ENCODE measurements at places on chromosomes 5 and 9. TPM values are rescaled to one million over a fixed set of nuclear protein-coding genes. Genes with fewer than 3 reads are reported as not detected.
A peak's percentile ranks its signal among the peaks of the same experiment; 100 is the strongest.

GRCh38 chr9:37987467-37987981 lies 81.5 kb downstream of the SHB start:
- no peak overlapping the region for H3K4me3 ChIP-seq
- no peaks in the 10 kb centered on the region for H3K4me1 ChIP-seq
- no peak for DNase-seq
- no peaks in the 10 kb centered on the region for H3K27me3 ChIP-seq
- no peak overlapping the region for H3K27ac ChIP-seq
- H3K36me3 ChIP-seq: peaks cover 6% of the 10 kb centered on the region

GRCh38 chr5:179318221-179318955 lies 26.9 kb downstream of the ADAMTS2 start:
- peak overlapping the region; percentile 11 for H3K27ac ChIP-seq
- no peaks in the 10 kb centered on the region for H3K36me3 ChIP-seq
- no peaks in the 10 kb centered on the region for H3K4me1 ChIP-seq
- no peak overlapping the region for H3K4me3 ChIP-seq

DNA sequence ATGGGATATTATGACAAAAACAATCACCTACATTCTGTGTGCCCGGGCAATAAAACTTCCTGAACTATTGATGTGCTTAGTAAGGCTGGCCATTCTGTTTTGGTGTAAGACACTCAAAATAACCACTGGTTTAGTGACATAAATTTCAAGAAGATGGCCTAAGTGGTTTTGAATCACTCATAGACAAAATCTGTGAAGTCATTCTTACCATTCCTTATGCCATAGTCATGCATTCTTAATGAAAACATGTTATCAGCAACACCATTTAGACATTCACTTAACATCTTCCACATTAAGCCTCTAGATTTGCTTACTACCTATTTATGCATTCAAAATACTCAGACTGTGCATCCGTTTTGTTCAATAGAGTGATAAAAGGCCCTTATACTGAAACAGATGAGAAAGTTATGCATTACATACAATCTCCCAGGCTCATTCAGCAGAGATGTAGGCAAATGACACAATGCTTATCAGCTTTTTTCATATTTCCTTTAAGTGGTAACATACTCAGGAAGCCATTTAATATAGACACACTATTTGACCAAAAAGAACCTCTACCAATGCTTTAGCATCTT lies 848.8 kb upstream of the DMAC1 start:
- H3K36me3 ChIP-seq: no peaks in the 10 kb centered on the region
- no peak for DNase-seq
- H3K4me3 ChIP-seq: no peak overlapping the region

DNA sequence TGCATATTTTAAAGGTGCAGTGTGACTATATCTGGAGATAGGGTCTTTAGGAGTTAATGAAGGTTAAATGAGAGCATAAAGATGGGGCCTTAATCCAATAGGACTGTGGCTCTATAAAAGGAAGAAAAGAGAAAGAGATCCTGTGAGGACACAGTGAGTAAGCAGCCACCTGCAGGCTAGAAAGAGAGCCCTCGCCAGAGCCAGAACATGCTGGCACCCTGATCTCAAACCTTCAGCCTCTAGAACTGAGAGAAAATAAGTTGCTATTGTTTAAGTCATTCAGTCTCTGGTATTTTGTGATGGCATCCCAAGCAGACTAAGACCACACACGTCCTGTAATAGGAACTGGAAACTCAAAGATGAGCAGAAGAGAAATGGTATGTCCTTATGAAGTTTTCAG lies 41.0 kb downstream of the RNF180 start:
- peaks cover 5% of the 10 kb centered on the region for H3K4me1 ChIP-seq
- DNase-seq: no peak
- no peaks in the 10 kb centered on the region for H3K27me3 ChIP-seq
- no peak overlapping the region for H3K27ac ChIP-seq

DNA sequence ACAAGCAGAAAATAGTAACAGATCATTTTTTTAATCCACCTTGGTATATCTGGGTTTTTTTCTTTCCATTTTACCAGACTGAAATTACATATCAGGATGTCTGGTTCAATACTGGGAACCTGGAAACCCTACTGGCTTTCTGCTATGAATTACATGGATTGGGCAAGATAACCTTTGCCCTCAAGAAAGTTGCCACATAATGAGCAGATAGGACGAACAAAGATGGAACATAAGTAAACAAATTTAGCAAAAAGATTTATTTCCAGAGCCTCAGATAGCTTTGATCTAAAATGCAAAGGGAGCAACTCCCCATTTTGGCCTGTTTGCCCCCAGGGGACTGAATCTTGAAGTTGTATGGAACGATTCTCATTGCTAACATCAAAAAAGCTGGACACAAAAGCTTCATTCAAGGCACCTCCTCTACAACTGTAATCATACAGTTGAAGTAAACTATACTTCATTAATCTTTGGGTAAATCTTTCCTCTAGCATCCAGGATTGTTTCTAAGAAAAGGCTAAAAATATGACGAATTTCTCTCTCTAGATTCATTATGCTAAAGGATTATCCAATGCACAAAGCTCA lies 131.6 kb upstream of the PTGER4 start:
- H3K4me3 ChIP-seq: no peak overlapping the region
- H3K27me3 ChIP-seq: no peaks in the 10 kb centered on the region
- H3K36me3 ChIP-seq: no peaks in the 10 kb centered on the region

Gene PFN3
- total RNA-seq: not detected
